ENCODE measurements at places on chromosomes 1 and 21. TPM values are rescaled to one million over a fixed set of nuclear protein-coding genes. Genes with fewer than 3 reads are reported as not detected.

SLC25A33 gene
- 11.2 TPM for total RNA-seq

NOS1AP gene
- 5.5 TPM for total RNA-seq

- no peaks in the 10 kb centered on the region for H3K4me1 ChIP-seq
- H3K36me3 ChIP-seq = no peaks in the 10 kb centered on the region
- no peak overlapping the region for H3K4me3 ChIP-seq
- no peak overlapping the region for H3K27ac ChIP-seq
- no peak for DNase-seq
Observed at GRCh38 chr1:162003830-162004215, 19.8 kb downstream of the OLFML2B start.

DNA sequence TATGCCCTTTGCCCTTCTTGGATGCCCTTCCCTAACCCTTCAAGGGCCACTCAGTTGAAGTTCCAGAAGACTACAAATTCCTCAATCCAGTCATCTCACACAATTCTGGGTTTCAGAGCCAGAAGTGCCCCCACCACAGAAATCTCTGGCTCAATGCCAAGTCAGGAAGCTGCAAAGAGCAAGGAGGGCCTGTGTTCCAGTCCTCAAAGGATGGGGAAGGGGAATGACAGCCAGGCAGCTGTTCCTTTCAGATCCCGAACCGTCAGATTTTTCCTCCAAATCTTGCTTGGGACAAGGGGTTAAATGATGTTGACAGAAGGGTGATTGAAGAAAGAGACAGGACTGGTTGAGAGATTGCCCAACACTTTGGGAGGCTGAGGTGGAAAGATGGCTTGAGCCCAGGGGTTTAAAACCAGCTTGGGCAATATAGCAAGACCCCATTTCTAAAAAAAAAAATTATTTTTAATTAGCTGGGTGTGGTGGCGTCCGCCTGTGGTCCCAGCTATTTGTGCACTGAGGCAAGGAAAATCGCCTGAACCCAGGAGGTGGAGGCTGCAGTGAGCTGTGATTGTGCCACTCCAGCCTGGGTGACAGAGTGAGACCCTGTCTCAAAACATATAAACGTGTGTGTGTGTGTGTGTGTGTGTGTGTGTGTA is 716 bp upstream of the HPDL start:
- H3K4me3 ChIP-seq = peak overlapping the region; percentile 98
- H3K27ac ChIP-seq = peak overlapping the region; percentile 93
- no peaks in the 10 kb centered on the region for H3K36me3 ChIP-seq
- H3K27me3 ChIP-seq = no peaks in the 10 kb centered on the region
- H3K4me1 ChIP-seq = peaks cover 29% of the 10 kb centered on the region
